Activated naive CD8-positive, alpha-beta T cell treated with anti-CD3 and anti-CD28 coated beads for 36 hours (primary cell): ENCODE measurements at places on chromosomes 5 and 9.
A peak's percentile ranks its signal among the peaks of the same experiment; 100 is the strongest.

DNA sequence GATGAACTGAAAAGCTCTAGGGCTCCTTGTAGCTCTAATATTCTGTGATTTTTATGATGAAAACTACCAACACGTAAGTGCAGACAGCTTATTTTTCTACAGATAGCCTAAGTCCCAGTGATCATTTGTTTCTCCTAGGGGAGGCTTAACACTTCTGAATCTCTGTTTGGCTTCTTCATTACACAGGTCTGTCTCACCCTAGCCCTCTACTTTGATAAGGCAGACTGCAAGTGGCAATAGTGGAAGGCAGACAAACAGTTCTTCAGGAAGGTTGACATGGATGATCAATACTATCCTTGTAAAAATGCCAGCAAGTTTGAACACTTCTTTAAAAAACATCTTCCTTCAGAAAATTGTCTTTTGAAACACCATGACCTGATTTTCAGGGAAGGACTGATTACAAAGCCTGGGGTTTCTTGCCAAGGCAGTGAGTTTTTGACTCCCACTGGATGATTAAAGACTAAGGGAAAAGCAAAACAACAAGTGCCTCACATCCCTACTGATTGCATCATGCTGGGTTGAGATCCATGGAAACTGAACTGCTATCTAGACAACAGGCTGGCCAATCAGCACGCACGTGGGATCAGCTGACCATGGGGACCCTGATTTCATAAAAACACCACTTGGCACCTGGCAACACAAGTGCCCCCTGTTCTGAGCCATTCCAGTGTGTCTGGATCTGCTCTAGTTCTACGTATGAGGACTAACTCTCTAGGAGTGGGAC is 212.2 kb downstream of the SMARCA2 start:
- H3K4me3 ChIP-seq = no peak overlapping the region
- H3K27me3 ChIP-seq = no peaks in the 10 kb centered on the region
- H3K36me3 ChIP-seq = peaks cover 2% of the 10 kb centered on the region
- H3K27ac ChIP-seq = no peak overlapping the region
- peaks cover 2% of the 10 kb centered on the region for H3K4me1 ChIP-seq

- H3K4me3 ChIP-seq = no peak overlapping the region
- H3K36me3 ChIP-seq = peaks cover 4% of the 10 kb centered on the region
- no peaks in the 10 kb centered on the region for H3K27me3 ChIP-seq
- no peak overlapping the region for H3K27ac ChIP-seq
- DNase-seq = no peak
These were observed 24.5 kb downstream of the PCSK5 start for GRCh38 chr9:75914883-75915452.

- no peaks in the 10 kb centered on the region for H3K36me3 ChIP-seq
- no peak overlapping the region for H3K4me3 ChIP-seq
- peaks cover 8% of the 10 kb centered on the region for H3K27me3 ChIP-seq
- H3K27ac ChIP-seq = no peak overlapping the region
- peaks cover 41% of the 10 kb centered on the region for H3K4me1 ChIP-seq
- no peak for DNase-seq
These were observed 71.0 kb upstream of the EQTN start for GRCh38 chr9:27367921-27368315.

DNA sequence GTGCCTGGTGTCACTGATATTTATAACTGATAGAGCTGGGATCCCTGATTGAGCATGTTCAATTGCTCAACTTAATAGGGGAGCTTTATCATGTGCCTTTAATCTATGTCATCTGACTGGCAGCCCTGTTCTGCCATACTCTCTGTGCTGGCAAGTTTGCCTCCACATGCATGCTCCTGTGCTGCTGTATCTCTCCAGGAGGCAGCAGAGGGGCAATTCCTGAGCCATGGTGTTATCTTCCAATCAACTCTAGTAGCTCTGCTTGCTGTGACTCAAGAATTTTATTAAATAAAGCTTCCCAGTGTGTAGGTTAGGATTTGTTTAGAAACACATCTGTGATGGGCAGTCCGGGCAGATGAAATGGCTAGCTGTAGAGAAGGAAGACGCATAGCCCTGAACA is 642.0 kb downstream of the KIF4B start:
- peaks cover 7% of the 10 kb centered on the region for H3K27me3 ChIP-seq
- no peaks in the 10 kb centered on the region for H3K4me1 ChIP-seq
- no peak overlapping the region for H3K27ac ChIP-seq
- no peaks in the 10 kb centered on the region for H3K36me3 ChIP-seq

- H3K36me3 ChIP-seq = no peaks in the 10 kb centered on the region
- H3K27ac ChIP-seq = no peak overlapping the region
- DNase-seq = no peak
- H3K4me3 ChIP-seq = no peak overlapping the region
- H3K27me3 ChIP-seq = peaks cover 11% of the 10 kb centered on the region
- H3K4me1 ChIP-seq = peaks cover 11% of the 10 kb centered on the region
These were observed 7.6 kb downstream of the IL9 start for GRCh38 chr5:135887881-135888614.

DNA sequence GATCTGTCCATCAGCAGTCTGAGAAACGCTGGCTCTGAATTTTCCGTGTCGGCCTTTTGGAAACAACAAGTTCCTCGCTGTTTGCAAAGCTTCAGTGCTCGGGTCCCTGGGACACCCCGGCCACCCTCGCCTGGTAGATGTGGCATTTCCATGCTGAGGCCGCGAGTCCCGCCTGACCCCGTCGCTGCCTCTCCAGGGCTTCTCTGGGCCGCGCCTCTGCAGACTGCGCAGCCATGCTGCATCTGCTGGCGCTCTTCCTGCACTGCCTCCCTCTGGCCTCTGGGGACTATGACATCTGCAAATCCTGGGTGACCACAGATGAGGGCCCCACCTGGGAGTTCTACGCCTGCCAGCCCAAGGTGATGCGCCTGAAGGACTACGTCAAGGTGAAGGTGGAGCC is 4.7 kb downstream of the NTNG2 start:
- DNase-seq = peak; percentile 37
- no peak overlapping the region for H3K27ac ChIP-seq
- H3K36me3 ChIP-seq = peaks cover 1% of the 10 kb centered on the region
- H3K4me1 ChIP-seq = peaks cover 2% of the 10 kb centered on the region
- peaks cover 48% of the 10 kb centered on the region for H3K27me3 ChIP-seq

DNA sequence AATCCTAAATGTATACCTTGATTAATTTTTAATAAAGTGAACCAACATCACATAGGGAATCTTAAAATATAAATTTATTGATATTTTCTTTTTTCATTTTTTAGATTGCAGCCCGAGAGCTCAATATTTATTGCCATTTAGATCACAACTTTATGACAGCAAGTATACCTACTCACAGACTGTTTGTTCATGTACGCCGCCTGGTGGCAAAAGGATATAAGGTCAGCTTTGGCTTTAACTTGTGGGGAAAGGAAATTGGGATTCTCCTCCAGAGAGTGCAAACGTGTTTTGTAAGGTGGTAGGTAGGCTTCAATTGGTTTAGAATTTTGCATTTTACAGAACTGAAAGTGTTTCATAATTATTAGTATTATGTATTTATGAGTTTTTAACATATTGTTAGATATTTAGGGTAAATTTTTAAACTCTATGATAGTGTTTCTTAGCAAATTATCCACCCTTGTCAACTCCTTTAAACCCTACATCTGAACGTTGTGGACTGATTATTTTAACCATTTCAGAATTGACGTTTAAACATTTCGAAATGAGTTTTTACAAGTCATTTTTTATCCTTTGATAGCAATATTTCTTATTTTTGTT is 17.5 kb upstream of the DHFR start:
- no peak overlapping the region for H3K4me3 ChIP-seq
- no peaks in the 10 kb centered on the region for H3K4me1 ChIP-seq
- H3K36me3 ChIP-seq = peaks cover 22% of the 10 kb centered on the region
- no peak overlapping the region for H3K27ac ChIP-seq
- no peaks in the 10 kb centered on the region for H3K27me3 ChIP-seq
- peak; percentile 51 for DNase-seq

GRCh38 chr9:105233873-105234272 is 10.6 kb upstream of the SLC44A1 start:
- DNase-seq = no peak
- no peaks in the 10 kb centered on the region for H3K36me3 ChIP-seq
- no peaks in the 10 kb centered on the region for H3K4me1 ChIP-seq
- no peak overlapping the region for H3K4me3 ChIP-seq
- H3K27me3 ChIP-seq = peaks cover under 1% of the 10 kb centered on the region
